ENCODE measurements at places on chromosomes 3 and 15.

GRCh38 chr3:159077860-159078259 lies 276.0 kb downstream of the MFSD1 start:
- DNase-seq = no peak

GRCh38 chr15:25226360-25226759 lies 212.5 kb downstream of the UBE3A start:
- DNase-seq = no peak

DNA sequence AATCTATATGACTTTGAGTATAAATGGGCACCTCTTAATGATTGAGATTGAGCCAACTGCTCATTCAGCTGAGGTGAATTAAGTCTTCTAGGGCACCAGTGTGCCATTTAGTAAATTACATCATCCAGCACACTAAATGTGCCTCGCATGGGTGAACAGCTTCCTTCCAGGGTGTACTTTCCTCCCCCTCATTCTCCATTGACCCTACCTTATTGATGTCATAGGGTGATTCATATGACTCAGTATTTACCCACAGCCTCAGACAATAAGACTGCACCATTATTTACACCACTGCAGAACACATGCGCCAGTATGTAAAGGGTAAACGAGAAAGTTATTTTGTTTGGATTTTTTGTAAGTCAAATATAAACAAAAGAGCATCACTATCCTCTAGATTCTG lies 185.2 kb upstream of the ARL6 start:
- DNase-seq = no peak

DNA sequence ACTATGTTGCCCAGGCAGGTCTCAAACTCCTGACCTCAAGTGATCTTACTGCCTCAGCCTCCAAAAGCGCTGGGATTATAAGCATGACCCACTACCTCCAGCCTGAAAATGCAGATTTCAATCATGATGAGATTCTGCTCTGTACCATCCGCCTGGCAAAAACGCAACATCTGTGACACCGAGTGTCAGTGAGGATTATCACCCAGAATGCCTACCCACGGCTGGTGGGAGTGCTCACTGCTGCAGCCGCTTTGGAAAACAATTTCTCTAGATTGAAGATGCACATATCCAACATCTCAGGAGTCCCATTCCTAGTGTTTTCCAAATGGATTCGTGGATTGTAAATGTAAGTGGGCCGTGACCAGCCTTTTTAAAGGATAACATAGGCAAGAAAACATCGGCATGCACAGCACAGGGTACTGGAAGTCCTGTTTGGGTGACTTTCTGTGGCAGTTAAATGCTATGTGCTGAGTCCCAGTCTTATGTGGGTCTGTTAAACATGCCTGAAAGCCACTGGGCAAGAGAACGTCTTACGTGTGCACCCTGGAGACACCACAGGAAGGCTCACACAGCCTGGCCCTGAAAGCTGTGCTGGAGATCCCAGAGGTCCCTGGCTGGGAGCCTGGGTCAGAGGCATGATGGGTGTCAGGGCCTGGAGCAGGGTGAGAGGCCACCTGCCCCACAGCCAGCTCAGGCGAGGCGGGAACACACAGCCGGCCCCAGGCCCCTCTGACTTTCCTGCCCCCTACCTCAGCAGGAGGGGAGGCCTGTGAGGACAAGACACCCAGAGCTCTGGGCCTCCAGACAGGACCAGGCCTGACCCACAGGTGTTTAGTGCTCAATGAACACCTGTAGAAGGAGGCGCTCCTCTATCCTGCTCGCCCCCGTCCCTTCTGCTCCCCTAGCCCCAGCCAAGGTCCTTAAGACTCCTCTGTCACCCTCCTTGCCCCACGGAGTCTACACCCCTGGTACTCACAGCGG lies 918 bp downstream of the PRSS50 start:
- no peak for DNase-seq

DNA sequence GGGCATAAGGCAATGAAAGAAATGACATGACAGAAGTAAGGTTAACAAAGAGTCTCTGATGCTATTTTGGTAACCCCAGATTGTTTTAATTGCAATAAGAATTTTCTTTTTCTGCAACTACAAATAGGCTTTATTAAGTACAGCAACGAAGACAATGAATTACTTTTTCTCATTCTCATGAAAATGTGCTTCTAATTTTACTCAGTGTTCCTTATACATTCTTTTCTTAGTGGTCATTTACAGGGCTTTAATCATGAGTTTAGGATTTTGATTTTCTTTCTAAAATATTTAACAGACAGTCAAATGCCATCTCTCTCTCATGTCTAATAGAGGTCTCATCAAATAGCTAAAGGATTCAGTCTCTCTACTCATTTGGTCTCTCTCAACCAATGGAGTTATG lies 452.1 kb downstream of the RAP2B start:
- no peak for DNase-seq

GRCh38 chr3:162677475-162677874 lies 1180.9 kb downstream of the OTOL1 start:
- no peak for DNase-seq

DNA sequence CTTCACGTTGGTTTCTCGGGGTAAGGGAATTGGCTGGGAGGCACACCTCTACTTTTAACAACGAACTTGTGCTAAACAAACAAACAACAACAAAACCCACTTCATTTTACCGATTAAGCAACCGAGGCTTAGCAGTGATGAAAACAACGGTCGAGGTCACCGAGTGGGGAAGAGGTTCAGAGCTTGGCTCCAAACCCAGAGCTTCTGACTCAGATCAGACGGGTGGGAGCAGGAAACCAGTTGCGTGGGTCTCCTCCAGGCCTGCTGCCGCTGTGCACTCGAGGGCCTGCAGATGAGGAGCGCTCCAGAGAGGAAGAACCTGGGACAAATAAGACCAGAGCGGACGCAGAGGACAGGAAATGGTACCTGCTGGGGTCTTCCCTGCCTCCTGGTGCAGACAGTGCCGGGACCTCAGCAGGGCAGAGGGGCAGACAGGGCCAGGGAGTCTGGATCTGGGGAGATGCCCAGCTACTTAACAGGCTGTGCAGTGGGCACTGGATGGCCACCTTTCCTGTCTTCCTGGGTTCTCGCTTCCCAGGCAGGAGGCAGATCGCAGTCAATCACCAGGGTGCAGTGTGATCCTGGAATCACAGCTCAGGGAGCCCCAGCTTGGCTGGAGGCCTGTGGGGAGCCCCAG lies 99.0 kb upstream of the MEF2A start:
- no peak for DNase-seq

- DNase-seq = no peak
These were observed 233.9 kb upstream of the ZBTB20 start for GRCh38 chr3:115380883-115381572.

GRCh38 chr3:126664591-126665214 lies 9.8 kb upstream of the TXNRD3 start:
- DNase-seq = no peak

GRCh38 chr3:50406487-50406886 lies 47.2 kb upstream of the TMEM115 start:
- DNase-seq = no peak

DNA sequence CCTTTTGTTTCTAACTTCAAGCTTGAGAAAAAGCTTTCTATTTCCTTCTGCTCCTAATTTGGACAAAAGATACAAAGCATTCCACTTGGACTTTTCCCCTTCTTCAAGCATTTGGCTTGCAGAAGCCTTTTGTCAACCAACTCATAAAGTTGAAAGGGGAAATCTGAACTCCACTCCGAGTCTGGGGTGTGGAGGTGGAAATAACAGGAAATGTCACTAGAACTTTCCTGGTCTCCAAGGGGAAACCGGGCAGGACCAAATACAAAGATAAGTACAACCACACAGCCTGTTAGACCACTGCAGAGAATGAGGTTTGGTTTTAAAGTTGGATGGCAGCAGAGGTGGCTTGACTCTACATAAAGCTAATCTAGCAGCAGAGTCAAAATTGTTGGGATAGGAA lies 4.2 kb upstream of the C3orf80 start:
- DNase-seq = no peak

DNA sequence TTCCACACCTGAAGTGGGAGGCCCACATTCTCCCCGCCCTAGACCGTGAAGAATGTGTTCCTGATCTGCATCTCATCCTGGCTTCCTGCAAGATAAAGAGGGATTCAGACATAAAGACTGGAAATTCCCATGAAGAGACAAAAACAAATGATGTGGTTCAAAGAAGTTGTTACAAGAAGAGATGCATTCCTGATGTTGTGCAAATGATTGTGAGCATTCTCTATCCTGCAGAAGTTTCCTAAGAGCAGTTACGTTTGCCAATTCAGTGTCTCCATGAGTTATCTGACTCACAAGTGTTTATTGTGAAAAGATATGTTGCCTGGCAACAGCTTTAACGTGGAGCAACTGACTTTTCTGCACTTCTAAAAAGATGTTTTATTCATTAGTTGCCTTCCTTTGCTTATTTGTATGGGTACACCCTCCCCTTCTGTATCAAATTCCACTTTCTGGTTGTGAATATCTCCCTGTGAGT lies 107.8 kb downstream of the ZIC4 start:
- DNase-seq = no peak

- no peak for DNase-seq
These were observed 109.3 kb downstream of the KCNMB2 start for GRCh38 chr3:178645503-178645902.

- DNase-seq = no peak
These were observed 56.5 kb downstream of the KY start for GRCh38 chr3:134594331-134594741.

GRCh38 chr3:71893122-71893521 lies 108.2 kb upstream of the PROK2 start:
- DNase-seq = no peak

DNA sequence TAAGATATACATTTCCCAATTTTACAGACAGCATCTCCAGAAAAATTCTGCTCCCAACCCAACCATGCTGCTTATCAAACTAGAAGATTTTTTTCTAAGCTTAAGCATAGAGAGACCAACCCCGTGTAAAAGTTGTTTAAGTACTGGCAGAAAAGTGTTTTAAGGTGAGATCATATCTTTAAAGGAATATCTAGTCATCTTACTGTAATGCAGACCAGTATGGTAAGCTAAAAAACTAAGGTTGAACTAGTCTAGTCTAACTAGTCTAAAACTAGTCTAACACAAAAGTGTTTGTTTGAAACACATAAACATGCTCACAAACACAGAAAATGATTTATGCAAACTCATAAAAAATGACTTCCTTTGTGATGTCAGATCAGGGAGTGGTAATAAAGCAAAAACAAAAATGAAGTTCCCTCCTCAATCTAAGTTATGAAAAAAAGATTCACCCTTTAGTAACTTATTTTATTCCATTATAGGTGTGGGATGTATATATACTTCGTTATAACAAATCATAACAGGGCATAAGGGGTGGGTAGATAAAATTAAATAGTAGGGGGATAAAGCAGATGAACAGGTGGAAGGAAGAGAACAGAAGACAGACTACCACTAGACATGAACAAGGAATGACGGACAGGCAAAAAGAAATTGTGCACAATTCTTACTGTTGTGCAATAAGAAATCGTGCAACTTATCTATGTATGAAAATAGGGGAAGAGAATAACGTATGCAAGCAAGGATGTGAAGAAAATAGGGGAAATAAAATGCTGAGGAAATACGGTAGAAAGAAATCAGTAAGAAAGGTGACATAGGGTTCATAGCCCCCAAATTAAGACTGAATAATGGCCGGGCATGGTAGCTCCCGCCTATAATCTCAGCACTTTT lies 10.0 kb downstream of the MYO5A start:
- no peak for DNase-seq

- no peak for DNase-seq
These were observed 18.5 kb downstream of the TTC21A start for GRCh38 chr3:39125841-39126500.

All from activated CD4-positive, alpha-beta T cell treated with anti-CD3 and anti-CD28 coated beads for 24 hours (primary cell).